ENCODE measurements at places on chromosomes 4 and X.

DNA sequence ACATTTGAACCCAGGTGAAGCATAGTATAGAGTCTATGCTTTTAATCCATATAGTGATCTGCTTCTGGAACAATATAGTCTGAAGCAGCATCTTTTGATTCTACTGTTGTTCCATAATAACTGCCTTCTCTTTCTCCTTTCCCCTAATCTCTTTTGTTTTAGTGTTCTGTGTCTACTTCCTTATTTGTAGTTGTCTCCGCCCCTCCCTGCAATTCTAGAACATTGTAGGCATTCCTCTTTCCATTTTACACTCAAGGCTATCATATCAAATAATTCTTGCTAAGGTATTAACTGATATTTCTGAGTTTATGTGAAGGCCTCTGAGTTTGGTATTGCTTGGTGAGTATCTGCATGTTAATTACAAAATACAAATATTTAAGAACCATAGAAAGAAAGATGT is 11.6 kb downstream of the BLTP1 start:
- DNase-seq: no peak

DNA sequence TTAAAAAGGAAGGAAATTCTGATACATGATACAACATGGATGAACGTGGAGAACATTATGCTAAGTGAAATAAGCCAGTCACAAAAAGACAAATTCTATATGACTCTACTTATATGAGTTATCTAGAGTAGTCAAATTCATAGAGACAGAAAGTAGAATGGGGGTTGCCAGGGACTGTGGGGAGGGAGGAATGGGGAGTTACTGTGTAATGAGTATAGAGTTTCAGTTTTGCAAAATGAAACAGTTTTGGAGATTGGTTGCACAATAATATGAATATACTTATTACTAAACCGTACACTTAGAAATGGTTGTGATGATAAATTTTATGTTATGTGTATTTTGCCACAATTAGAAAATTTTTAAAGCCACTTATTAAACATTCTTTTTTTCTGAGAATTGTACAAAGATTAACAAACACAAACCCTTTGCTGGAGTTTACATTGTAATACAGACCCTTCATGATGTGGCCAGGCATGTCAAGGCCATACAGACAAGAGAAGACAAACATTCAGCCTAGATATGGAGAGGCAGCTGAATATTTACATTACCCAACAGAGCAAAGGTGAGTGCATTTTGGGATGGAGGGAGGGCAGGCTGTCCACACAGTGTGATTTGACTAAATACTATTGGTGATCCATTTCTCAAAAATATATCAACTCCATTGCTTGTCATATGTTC is 21.2 kb upstream of the GPC3 start:
- no peak for DNase-seq

DNA sequence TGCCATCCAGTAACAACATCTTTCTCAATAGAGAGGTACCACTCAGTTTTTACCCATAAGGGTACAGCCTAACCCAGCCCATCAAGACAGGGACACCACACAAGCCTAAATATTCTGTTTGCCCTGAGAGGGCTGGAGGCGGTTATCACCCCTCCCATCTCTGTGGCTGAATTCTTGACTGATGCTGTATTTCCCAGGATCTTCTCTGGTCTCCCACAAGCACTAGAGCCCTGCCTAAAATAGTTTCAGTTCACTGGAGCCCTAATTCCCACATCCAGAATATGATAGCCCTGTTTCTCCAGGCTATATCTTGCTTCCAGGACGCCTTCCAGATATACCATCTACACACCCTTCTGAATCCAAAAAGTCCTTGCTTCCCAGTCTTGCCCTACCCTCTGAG is 91.6 kb upstream of the NMU start:
- DNase-seq: no peak

DNA sequence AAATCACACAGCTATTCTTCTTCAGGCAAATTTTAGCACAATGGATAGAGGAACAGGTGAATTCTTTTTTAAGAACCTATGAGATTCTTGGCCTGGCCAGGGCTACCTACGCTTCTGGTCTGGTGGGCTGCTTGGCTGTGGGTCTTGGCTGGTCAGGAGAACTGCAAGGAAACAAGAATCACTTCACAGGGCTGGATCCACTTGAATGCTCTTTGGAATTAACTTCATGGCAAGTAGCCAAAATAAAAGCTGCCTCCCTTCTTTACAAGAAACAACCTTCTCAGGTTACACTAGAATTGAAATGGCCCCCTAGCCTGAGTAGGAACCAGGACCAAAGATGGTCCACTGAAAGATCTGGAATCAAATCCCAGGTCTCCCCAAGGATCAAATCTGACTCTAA is 519.1 kb downstream of the IQCM start:
- DNase-seq: no peak
